Hematopoietic multipotent progenitor cell treated with erythropoietin and hydrocortisone succinate and interleukin-3 and kit ligand, for 6 days (in vitro differentiated cells): ENCODE measurements at places on chromosomes 7 and 10.

DNA sequence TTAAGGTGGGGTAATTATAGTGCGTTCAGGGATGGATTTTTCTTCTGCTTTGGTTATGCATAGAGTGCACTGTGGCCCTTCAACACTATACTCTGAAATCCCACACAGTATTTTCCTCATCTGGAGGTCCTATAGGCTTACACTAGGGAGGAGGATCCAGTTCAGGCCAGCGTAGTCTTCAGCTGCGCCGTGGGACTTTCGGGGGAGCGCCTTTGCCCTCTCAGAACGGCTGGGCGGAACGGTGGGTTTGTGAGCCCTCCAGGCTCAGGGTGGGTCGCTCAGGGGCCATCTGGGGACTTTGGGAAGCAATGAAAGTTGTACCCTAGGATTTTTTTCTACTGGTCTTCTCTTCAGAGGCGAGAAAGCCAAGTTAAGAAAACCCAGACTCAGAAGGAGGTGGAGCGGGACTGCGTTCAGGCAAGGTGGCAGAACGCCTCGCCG is 652 bp upstream of the VPS26A start:
- peak; percentile 78 for DNase-seq

GRCh38 chr7:130191791-130192190 is 13.4 kb downstream of the TMEM209 start:
- no peak for DNase-seq

- no peak for DNase-seq
These were observed 25.8 kb upstream of the EGFR start for GRCh38 chr7:54992871-54993475.

- no peak for DNase-seq
These were observed 163.3 kb downstream of the USP6NL start for GRCh38 chr10:11448190-11448544.

- DNase-seq = no peak
These were observed 6.9 kb downstream of the CISD1 start for GRCh38 chr10:58275908-58276307.

GRCh38 chr7:95899919-95900513 is 127.7 kb downstream of the DYNC1I1 start:
- peak; percentile 54 for DNase-seq
